ENCODE measurements at places on chromosomes 7 and 10.

DNA sequence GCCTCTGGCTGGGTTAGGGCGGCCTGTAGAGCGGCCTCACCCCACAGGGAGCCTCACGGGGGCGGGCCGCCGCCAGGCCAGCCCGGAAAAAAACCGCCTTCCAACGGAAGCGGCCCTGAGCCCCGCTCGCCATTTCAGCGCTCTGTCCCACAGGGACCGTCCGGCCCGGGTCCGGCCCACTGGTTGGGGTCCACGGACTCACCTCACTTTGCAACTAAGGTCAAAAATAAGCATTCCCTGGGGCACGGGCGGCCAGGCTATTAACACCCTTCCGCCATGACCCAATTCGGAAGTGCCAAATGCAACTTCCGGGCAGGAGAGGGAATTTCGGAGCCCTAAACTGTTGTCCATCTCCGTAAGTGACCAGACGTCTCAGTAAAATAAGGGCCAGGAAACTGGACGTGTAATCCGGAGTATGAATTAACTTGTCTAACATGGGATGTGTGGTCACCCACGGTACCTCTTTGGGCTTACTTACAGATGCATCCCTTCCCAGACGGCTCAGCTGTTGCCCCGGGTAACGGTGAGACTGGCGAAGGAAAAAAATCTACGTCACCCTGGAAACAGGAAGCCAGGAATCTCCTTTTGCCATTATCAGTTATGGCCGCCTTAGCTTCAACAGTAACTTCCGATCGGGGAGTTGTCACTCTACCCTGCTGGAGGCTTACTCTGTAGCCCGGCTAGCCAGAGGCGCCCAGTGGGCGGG is at the start of gene BBIP1:
BBIP1 (minus strand) TSS at position 538 of the 706 bp plus-strand sequence. CDS start 1,023 bp downstream, outside the sequence.
- DNase-seq = peak; percentile 98

- no peak for DNase-seq
Observed at GRCh38 chr7:44122529-44122928, 819 bp downstream of the POLD2 start.

- DNase-seq = no peak
Observed at GRCh38 chr7:12315049-12315448, 88.6 kb downstream of the VWDE start.

- no peak for DNase-seq
Observed at GRCh38 chr7:104971290-104972071, 42.5 kb upstream of the KMT2E start.

DNA sequence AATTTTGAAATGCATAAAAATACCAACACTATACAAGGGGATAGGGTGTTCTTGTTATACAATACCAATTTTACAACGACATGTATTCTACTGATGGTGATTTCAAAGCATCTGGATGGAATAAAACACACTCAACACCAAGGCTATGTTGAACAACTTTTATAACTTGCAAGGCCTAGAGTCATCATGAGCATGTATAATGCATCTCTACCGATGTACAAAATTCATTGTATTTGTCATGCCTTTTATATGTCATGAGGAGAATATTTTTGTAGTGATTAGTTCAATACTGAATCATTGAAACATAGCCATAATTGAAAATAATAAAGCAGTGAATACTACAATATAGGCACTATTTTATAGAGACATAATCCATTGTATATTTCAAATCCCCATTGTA is 160.2 kb downstream of the ETV1 start:
- DNase-seq = no peak

GRCh38 chr10:69458430-69459100 is 7.3 kb downstream of the TSPAN15 start:
- peak; percentile 28 for DNase-seq

DNA sequence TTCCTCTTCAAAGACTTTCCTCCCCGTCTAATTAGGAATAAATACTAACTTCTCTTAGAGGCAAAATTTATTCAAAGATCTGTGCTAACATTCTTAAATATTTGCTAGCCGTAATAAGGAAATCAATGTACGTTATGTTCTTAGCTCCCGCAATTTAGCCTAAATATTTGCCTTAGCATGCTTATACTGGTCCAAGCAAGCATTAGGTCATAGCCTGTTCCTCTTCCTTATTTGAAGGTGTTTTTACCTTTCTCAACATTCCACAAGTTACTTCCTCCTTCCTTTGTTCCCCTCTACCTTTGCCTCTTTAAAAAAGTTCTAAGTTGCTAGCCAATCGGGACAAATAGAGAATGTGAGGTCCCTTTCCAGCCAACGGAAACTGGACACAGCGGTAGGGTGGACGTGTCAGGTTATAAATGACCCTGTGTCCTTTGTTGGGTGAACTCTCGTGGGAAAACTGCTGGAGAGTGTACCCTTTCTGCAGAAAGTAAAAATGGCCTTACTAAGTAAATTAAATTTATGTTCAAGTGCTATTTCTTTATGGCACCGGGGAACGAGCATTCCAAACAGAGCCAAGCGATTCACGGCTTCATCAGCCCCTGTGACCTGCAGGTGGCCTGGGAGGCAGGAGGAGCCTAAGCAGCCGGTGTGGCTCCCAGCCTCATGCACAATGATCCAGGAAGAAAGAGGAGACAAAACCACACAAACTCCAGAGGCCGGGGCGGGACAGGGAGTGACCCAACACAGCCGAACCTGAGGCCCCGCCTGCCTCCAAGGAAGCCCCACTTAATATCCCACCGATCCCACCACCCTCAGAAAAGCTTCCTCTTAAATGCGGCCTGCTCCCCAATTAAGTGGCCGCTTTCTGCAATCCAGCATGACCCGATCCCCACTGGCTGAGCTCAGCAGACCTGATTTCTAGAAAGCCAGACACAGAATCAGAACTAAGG is 67.0 kb downstream of the ZRANB1 start:
- DNase-seq = no peak

DNA sequence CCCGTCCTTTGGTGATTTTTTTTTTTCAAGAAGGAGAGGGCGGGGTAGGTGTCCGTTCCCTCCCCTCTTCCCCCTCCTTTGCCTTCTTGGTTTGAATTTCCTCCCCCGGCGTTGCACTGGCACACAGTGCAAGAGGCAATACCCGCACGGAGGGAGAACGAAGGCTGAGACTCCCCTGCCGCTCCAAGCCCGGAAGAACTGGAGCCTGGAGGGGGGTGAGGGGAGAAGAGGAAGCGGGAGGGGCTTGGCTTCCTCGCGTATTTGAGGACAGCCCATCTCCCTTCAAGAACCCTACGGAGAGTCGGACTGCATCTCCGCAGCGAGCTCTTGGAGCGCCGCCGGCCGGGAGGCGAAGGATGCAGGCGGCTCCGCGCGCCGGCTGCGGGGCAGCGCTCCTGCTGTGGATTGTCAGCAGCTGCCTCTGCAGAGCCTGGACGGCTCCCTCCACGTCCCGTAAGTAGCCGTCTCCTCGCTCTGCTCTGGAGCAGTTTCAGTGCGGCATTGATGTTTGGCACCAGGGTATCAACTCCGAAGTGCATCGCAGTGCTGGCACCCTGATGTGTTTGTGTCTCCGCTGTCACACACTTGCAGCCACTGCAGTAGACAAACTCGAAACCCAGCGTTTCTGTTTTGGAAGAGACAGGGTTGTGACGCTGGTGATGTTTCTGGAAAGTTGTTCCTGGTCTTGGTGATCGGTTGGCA is at the start of gene CNTNAP2:
CNTNAP2 (plus strand) TSS at position 281 of the 702 bp plus-strand sequence; CDS start at position 357, 76 bp downstream.
- DNase-seq = peak; percentile 5

DNA sequence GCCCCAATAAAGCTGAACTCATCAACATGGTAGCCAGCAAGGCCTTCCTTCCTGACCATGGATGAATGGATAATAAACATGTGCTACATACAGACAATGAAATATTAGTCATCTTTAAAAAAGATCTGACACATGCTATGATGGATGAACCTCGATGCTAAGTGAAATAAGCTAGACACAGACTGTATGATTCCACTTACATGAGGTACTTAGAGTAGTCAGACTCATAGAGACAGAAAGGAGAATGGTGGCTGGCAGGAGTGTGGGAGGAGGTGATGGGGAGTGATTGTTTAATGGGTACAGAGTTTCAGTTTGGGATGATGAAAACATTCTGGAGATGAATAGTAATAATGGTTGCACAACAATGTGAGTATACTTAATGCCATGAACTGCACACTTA is 114.1 kb upstream of the SORCS3 start:
- no peak for DNase-seq

GRCh38 chr10:99920901-99921300 is 88.8 kb downstream of the DNMBP start:
- DNase-seq = peak; percentile 47

DNA sequence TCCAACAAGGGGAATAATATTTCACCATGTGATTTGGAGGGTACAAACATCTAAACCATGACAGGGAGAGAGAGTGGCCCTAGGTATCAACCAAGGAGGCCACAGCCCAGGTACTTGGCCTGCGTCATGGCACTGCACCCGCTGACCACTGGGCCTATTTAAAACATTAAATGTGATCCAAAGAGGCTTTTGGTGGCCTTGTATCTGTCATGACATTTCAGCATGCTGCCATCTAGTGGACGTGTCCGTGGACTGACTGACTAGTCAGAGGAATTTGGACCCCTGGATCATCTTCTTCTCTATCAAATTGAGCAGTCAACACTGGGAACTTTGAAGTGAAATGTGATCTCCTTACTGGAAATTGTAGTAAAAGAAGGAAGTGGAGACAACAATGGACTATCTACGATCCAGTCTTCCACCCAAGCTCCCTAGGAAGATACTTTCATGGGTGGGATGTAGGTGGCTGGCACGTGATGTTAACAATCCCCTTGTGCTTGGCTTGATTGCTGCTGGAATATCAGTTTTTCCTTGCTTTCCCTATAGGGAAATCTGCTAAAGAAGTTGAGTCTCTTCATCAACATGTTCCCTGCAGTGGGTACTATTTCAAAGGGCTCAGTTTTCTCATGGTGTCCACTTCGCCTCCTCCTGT is 24.6 kb upstream of the ITGA8 start:
- peak; percentile 54 for DNase-seq

- DNase-seq = no peak
Observed at GRCh38 chr7:151650161-151650560, 130.5 kb upstream of the RHEB start.

DNA sequence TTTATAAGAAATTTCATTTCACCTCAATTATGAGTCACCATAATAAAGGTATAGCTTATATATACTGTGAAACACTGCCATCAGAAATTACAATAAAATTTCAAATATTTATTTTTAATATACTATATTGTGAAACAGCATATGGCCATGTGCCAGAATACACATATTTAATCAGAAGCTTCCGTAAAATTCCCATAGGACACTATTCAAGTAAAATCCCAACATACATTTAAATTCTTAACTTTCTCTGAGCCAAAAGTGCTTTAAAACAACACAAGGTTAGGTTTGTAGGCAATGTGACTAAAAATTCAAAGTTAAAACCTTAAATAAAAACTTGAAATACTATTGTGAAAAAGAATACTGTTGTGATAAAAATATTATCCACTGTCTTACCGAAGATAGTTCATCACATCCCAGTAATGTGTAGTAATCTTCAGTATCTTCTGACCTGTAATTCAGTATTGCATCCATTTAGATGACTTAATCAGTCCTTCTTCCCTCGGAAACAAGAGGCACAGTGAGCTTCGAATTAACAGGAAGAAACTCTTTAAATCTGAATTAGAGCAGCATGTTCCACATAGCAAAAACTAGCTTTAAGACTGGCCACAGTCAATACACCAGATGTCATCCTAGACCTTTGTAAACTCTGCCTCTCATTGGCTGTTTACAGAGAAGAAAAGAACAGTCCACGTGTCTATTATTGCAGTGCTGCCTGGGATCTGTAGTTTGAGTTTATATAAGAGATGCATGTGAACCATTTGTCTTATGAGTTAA is at the start of gene DNAJC12:
DNAJC12 (minus strand) TSS at position 648 of the 774 bp plus-strand sequence; CDS start at position 471, 177 bp downstream.
- peak; percentile 20 for DNase-seq

DNA sequence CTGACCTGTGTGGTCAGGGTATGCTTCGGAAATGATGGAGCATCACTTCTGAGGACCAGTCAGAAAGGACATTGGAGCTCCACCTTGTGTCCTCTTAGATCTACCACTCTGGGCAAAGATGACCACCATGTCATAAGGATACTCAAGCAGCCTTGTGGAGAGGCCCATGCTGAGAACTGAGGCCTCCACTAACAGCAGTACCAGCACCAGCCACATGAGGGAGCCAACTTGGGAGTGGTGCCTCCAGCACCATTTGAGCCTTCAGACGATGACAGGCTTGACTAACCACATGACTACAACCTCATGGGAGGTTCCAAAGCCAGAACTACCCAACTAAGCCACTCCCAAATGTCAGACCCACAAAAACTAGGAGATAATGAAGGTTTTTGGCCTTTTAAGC is 116.0 kb downstream of the NPTX2 start:
- DNase-seq = peak; percentile 84

GRCh38 chr10:51382181-51382580 is 307.9 kb downstream of the PRKG1 start:
- DNase-seq = no peak

- DNase-seq = no peak
Observed at GRCh38 chr7:53624356-53624755, 588.9 kb downstream of the POM121L12 start.

GRCh38 chr7:149013876-149014275 is 14.4 kb downstream of the PDIA4 start:
- DNase-seq = no peak

- no peak for DNase-seq
Observed at GRCh38 chr10:70459774-70460490, 18.5 kb upstream of the NODAL start.

- no peak for DNase-seq
Observed at GRCh38 chr10:92867235-92867634, 18.9 kb downstream of the EXOC6 start.

GRCh38 chr10:31207636-31208035 is 111.4 kb upstream of the ZEB1 start:
- no peak for DNase-seq

GRCh38 chr10:89889606-89890005 is 188.2 kb downstream of the KIF20B start:
- no peak for DNase-seq

- no peak for DNase-seq
Observed at GRCh38 chr10:132371641-132372081, 25.3 kb upstream of the PWWP2B start.

GRCh38 chr7:46999866-47000265 is 582.0 kb downstream of the TNS3 start:
- no peak for DNase-seq

GRCh38 chr7:19249281-19249680 is 104.1 kb upstream of the FERD3L start:
- DNase-seq = peak; percentile 43

DNA sequence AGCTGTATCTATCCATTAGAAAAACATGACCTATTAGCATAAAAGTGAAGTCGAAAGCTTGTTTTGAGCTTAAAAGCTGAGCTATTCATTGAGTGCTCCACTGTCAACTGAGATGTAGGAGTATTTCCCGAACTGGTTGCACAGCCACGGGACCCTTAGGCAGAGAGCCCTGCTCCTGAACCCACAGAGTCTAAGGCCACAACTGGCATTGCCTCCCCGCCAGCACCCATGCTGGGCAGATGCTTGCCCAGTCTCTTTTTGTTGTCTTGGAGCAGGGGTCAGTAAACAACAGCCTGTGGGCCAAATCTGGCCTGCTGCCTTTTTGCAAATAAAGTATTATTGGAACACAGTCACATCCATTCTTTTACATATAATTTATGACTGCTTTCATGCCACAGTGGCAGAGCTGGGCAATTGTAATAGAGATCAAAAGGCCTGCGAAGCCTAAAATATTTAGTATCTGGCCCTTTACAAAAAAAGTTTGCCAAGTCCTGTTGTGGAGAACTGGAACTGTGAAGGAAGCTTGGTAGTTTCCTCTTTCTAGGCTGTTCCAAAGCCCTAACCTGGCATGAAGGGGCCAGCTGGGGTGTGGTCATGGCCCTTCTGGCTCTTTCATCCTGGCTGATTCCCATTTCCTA is 58.4 kb upstream of the WAPL start:
- DNase-seq = no peak
